MCF 10A (cell line): ENCODE measurements at places on chromosomes 5 and 9. TPM values are rescaled to one million over a fixed set of nuclear protein-coding genes. Genes with fewer than 3 reads are reported as not detected.

DNA sequence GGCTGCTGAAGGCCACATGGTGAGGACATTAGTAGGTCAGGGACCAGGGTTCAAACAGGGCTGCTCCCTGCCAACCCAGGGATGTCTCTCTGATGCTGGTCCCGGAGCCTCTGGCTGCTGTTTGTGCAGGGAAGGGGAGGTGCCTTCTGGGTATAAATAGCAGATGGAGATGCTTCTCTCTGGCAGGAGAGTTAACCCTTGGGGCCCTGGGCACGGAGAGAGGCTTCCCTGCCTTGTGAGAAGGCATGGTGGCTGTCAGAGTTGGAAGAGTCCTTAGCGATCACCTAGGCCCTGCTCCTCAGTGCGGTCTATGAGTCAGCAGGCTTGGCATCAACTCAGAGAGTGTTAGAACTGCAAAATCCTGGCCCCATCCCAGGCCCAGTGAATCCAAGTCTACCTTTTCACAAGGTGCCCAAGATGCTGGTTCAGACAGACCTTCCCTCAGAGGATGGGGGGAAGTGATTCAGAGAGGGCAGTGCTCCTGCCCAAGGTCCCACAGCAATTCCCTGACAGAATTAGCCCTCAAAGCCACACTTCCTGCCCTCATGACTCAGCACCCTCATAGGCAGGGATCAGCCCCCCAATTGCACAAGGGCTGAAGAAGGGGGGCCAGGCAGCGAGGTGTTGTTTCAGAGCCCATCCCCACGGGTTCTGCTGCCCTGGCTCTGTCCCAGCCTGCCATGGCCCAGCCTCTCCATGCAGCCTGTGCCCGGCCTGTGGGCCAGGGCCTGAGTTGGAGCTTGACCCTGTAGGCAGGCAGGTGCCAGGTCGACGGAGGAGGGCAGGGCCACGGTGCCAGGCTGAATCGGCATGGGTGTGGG is 25.6 kb downstream of the CAMK2A start:
- H3K36me3 ChIP-seq: no peaks in the 10 kb centered on the region
- peaks cover 11% of the 10 kb centered on the region for H3K4me1 ChIP-seq
- H3K27me3 ChIP-seq: no peaks in the 10 kb centered on the region
- H3K27ac ChIP-seq: peak overlapping the region; percentile 13
- no peak overlapping the region for H3K4me3 ChIP-seq
- peak; percentile 100 for DNase-seq

ORM2 gene
- total RNA-seq: not detected in 2 replicates

GRCh38 chr5:171129308-171129707 is 179.7 kb upstream of the TLX3 start:
- no peak overlapping the region for H3K27ac ChIP-seq
- H3K4me1 ChIP-seq: no peaks in the 10 kb centered on the region
- H3K27me3 ChIP-seq: no peaks in the 10 kb centered on the region
- DNase-seq: no peak
- no peak overlapping the region for H3K4me3 ChIP-seq

- no peak for DNase-seq
- H3K27me3 ChIP-seq: no peaks in the 10 kb centered on the region
- no peak overlapping the region for H3K27ac ChIP-seq
- H3K4me3 ChIP-seq: no peak overlapping the region
These were observed 90.1 kb downstream of the ARHGAP26 start for GRCh38 chr5:142860270-142860669.

- peaks cover 23% of the 10 kb centered on the region for H3K27me3 ChIP-seq
- DNase-seq: no peak
- no peaks in the 10 kb centered on the region for H3K36me3 ChIP-seq
These were observed 378.3 kb downstream of the MTRR start for GRCh38 chr5:8247049-8247899.

PCDHA9 gene
- total RNA-seq: 0.25 and 0.28 TPM in 2 replicates
